ENCODE measurements at places on chromosomes 1 and 21.

GRCh38 chr1:24902471-24902891 is 27.6 kb downstream of the RUNX3 start:
- peak; percentile 2 for DNase-seq

DNA sequence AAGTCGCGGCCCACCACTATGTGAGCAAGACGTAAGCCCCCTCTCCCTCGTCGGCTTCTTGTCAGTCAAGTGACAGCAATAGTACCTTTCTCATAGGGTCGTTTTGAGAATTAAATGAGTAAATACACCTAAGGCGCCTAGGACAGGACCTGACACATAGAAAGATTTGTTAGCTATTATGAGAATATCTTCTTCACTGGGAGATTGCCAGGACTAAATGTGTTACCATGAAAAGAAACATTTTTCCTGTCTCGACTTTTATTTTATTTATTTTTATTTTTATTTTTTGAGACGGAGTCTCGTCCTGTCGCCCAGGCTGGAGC is 798 bp downstream of the PMF1 start:
- DNase-seq: no peak

DNA sequence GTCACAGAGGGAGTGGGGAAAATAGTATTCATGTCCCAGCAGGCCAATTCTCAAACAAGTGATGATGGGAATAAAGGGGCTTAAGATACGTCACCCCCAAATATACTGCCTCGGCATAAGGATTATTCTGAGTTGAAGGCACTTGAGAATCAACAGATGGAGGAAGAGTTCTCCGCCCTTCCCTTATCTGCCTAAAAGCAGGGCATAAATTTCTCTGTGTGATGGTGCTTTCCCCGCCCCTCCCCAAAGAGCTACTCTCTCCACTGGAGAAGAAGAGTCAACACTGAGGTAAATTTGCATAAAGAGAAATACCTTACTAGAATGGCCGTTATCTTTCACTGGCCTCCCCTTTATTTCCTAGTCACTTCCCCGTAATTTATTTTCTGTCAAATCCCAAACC is 18.7 kb downstream of the BECN2 start:
- DNase-seq: no peak

GRCh38 chr1:228445843-228446650 is 29.4 kb upstream of the TRIM17 start:
- DNase-seq: peak; percentile 58

DNA sequence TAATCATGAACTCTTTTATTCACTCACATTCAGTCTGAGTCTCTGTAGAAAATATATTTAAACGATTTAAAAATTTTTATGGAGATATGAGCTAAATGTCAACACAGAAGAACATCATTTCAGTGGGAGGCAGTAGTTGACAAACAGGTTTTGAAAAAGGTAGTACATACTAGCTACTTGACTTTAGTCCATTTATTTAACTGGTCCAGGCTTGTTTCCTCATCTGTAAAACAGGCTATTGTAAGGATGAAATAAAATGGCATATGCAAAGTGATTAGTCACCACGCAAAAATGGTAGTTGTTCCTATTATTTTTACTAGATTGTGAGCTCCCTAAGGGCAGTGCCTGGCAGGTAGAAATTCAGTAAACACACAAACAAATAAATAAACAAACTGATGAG is 75.2 kb downstream of the NTPCR start:
- DNase-seq: no peak

DNA sequence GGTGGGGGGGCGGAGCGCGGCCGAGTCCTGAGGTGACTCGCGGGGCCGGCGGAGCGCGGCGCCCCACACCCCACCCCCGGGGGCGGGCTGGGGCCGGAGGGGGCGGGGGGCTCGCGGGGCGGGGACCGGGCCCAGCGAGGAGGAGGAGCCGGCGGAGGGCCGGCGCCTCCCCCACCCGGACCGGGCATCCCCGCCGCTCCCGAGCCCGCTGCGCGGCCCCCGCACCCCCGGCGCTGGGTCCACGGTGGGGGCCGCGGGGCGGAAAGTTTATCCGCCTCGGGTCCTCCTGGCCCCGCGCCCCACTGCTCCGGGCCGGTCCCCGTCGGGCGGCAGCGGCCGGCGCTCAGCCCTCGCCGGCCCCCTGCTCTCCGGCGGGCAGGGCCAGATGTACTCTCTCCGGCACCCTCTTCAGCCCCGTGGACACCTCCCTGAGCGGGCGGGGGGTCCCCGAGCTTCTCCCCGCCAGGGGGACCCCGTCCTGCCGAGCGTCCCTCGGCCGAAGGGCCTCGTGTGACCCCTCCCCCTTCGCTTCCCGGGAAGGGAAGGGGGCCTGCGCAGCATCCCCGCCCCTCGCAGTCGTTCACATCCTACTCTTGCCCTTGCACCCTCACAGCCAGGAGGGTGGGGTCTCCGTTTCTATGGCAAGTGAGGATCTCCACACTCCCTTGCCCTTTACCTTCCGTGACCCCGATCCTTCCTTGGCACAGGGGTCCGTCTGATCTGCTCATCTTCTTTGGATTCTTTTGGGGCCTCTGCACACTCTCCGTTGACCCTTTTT is 663 bp downstream of the CAMTA1 start:
- peak; percentile 40 for DNase-seq
